EL (cell line): ENCODE measurements at places on chromosomes 11 and 22.

- DNase-seq: no peak
These were observed 39.4 kb upstream of the ANGPTL5 start for GRCh38 chr11:101955701-101956100.

DNA sequence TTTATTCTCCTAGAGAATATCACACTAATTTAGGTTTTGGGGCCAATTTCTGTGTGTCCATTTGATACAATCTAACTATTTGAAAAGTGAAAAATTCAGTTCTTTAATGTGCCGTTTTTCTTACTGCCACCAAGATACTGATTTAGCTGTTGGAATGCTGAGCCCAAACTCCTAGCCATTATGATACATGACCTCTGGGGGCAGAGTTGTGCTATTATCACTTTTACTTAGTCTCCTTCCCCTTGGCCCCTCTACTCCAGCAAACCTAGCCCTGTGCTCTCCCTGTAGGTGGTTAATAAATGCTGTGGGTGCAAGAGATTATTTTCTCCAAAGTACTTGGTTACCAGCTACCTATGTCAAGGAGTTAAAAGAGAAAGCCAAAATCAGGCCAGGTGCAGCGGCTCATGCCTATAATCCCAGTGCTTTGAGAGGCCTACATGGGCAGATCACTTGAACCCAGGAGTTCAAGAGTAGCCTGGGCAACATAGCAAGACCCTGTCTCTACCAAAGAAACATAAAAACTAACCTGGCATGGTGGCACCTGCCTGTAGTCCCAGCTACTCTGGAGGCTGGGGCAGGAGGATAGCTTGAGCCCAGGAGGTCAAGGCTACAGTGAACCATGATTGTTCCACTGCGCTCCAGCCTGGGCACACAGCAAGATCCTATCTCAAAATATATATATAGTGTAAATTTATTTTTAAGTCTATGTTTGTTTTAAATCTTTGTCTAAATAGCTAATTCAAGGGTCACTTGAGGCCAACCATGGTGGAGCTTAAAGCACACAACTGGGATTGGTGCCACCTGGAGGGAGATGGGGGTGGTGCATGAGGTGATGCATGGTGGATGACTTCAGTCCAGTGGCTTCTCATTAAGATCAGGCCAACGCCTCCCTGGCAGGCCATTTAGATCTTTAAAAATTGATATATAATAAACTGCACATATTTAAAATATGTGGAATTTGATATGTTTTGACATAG is 193.2 kb upstream of the PLET1 start:
- peak; percentile 36 for DNase-seq

- DNase-seq: peak; percentile 63
These were observed 6.3 kb upstream of the FADS3 start for GRCh38 chr11:61897387-61898246.

DNA sequence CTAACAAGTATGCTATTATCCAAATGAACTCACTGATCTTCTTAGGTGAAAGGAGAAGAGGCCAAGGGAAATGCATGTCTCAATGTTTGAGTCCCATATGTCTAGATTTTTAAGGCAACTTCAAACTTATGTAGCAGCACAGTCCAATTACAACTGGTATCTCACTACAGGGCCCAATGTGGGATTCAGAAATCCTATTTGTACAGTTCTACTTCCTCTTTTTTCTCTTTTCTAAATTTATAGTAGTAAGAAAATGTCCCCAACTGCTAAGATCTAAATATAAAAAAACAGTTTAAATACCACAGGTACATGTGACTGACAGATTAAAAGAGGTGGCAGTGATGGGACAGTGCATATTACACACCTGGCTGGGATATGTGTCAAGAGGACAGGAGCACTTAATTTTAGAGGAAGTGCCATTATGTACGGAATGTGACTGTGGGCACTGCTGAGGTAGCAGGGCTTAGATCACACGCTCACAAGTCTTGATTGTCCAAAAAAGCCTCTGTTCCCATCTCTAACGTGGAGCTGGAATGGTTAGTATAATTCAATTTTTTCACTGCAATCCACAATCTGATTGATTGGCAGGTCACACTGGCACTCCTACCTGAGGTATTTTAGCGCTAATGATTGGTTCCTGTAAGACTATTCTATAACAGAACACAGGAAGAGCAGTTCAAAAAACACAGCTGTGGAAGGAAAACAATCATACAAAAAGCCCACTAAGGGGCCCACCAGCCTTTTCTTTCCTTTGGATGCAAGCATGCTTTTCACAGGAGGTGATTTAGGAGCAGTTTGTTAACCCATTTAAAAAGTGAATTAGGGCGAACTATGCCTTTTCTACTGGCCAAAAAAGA is 34.6 kb downstream of the APOL5 start:
- DNase-seq: no peak

DNA sequence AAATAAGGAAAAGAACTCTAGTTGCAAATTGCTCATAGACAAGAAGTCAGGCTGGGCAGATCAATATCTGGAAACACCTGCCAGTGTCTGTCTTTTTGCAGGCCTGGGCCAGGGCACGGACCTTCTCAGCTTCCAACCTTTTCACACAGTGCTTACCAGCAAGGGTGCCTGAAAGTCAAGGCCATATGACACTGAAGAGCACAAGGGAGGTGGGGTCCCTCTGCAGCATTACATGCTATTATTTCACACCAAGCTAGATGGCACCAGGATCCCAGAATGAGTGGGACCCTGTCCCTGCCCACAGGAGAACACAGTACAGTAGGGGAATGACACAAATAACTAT is 5.9 kb upstream of the PEX26 start:
- no peak for DNase-seq

DNA sequence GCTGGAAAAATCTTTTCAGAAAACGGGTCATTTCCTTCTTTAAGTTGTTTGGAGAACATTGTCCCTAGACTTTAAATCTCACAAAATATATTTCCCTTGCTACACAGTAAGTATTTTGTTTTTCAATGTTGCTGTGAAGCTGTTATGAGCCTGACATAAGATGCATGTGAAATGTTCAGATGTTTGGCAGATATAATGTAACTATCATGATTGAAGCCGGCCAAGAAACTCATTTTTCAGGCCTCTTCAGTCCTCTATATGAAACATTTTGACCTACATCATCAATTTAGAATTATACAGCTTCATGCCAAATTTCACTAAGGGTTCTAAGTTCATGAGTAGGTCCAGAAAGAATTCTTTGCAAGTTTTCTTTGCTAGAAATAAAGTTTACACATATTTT is 133.8 kb downstream of the JRKL start:
- no peak for DNase-seq
